ENCODE measurements at places on chromosomes 4 and X. TPM values are rescaled to one million over a fixed set of nuclear protein-coding genes. Genes with fewer than 3 reads are reported as not detected.

Gene ADGRG2
- total RNA-seq = not detected

Gene EMCN
- not detected for total RNA-seq

Gene TMEM156
- 43.3 TPM for total RNA-seq

Gene MAGEA4
- not detected for total RNA-seq

Gene ERAS
- not detected for total RNA-seq

Gene MAGEB17
- total RNA-seq = not detected

Gene ARX
- total RNA-seq = not detected

Data from T-helper 1 cell treated with Interleukin-12 subunit alpha and Interleukin-12 subunit beta and Interleukin-4 antibody, amounts not matched to agents 30 ng/mL and 1 ng/mL, for 36 hours (primary cell).